ENCODE measurements at places on chromosomes 3 and 15. TPM values are rescaled to one million over a fixed set of nuclear protein-coding genes. Genes with fewer than 3 reads are reported as not detected.

TGM4 gene
- not detected for total RNA-seq

TIMP4 gene
- total RNA-seq = 31.1 TPM

CHRD gene
- 13.4 TPM for total RNA-seq

MYRIP gene
- 4.2 TPM for total RNA-seq

ZKSCAN7 gene
- 3.4 TPM for total RNA-seq

RTP4 gene
- total RNA-seq = 1.0 TPM

AZI2 gene
- 49.2 TPM for total RNA-seq

AP3B2 gene
- total RNA-seq = 0.51 TPM

CCR8 gene
- total RNA-seq = not detected

IGSF11 gene
- total RNA-seq = 6.5 TPM

MYLK gene
- total RNA-seq = 85.1 TPM

CYP1A2 gene
- not detected for total RNA-seq

GOLGA6L6 gene
- total RNA-seq = not detected

IL12A gene
- total RNA-seq = 3.9 TPM

IGF2BP2 gene
- 19.2 TPM for total RNA-seq

ANKRD63 gene
- total RNA-seq = 1.3 TPM

GCNT3 gene
- not detected for total RNA-seq

TTLL13 gene
- not detected for total RNA-seq

RNF111 gene
- total RNA-seq = 15.6 TPM

Data from right atrium auricular region (tissue), 2 donors.